ENCODE measurements at places on chromosomes 6 and 20. TPM values are rescaled to one million over a fixed set of nuclear protein-coding genes. Genes with fewer than 3 reads are reported as not detected.

The CYP21A2 gene
- total RNA-seq, result 0.56 TPM

The NRN1 gene
- total RNA-seq, result 12.8 TPM

GRCh38 chr6:129104560-129104959 is 221.6 kb downstream of the LAMA2 start:
- DNase-seq, result no peak

- DNase-seq, result no peak
Measured at GRCh38 chr20:33821270-33821836, 10.2 kb downstream of the CHMP4B start.

The TMEM200A gene
- total RNA-seq, result 24.0 TPM

The MKKS gene
- total RNA-seq, result 16.1 TPM

The CLDN20 gene
- total RNA-seq, result not detected

DNA sequence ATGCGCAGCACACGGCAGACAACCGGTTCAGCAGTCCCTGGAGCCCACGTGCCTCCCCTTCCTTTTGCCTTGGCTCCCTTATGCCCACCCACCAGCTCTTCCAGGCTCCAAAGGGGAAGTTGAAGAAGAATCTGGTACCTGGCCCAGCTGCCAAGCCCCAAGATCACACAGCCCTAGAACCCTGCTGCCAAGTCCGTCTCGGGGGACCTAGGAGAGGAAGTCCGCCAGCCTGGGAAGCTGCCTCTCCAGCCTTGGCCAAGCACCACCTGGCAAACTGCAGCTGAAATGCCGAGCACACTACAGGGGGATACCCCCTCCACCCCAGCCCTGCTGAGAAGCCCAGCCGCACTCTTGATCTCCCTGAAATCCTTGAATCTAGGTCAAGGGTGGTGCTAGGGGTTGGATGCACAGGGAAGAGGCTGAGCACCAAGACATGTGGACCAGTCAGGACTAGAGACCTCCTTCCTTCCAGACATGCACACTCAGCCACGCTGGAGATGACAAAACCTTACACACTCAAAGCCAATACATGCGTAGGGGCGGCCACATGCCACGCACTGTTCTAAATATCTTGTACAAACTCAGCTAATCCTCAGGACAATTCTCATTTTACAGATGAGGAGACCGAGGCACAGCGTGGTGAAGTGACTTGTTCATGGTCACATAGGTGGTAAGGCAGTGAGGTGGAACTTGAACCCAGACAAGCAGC is 124.1 kb downstream of the PREX1 start:
- DNase-seq, result peak; percentile 77

The SEMG1 gene
- not detected for total RNA-seq

- no peak for DNase-seq
Measured at GRCh38 chr20:31716818-31717477, 5.7 kb downstream of the BCL2L1 start.

GRCh38 chr20:55961376-55962330 is 43.7 kb downstream of the CBLN4 start:
- no peak for DNase-seq

GRCh38 chr6:138529478-138529877 is 30.2 kb upstream of the NHSL1 start:
- no peak for DNase-seq

DNA sequence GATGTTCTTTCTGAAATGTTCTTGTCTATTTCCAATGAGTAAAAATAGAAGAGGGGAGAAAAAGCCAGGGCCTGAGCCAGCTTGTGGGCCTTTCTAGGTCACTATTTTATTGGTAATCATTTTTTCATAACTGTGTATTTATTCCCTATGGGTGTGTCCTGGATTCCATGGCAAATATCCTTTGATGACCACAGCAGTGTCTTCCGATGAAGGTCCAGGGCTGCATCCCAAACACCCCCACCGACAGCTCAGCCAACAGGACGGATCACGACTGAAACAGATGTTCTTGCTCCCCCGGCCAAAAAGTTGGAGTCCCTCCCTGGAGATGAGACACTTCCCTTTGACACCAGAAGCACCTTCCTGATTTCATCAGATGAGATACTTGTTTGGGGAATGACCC is 105.4 kb upstream of the PLEKHG1 start:
- no peak for DNase-seq

The SYTL3 gene
- total RNA-seq, result 6.5 TPM

The DEFB124 gene
- total RNA-seq, result 0.76 TPM

DNA sequence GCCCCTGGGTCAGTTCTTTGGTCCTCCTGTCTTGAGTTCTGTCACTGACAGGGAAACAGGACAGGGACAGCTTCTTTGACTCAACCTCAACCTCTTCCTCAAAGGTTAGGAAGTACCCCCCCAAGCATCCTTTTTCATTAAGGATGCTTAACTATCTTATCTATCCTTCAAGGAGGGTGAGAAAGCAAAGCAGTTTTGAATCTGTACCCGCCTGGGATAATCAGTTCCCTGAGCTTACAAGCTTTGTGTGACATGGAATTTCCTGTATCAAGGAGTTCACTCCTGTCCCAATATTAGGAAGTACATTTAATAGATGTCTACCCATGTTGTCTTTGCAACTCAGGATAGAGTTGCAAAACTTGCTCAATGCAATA is 31.1 kb upstream of the PIM1 start:
- DNase-seq, result no peak

The SNAP25 gene
- 0.62 TPM for total RNA-seq

- DNase-seq, result peak; percentile 66
Measured at GRCh38 chr20:417801-418342, 9.8 kb downstream of the RBCK1 start.

The VNN1 gene
- total RNA-seq, result 1.9 TPM

GRCh38 chr20:56409521-56409920 is 2.5 kb upstream of the CASS4 start:
- DNase-seq, result no peak

DNA sequence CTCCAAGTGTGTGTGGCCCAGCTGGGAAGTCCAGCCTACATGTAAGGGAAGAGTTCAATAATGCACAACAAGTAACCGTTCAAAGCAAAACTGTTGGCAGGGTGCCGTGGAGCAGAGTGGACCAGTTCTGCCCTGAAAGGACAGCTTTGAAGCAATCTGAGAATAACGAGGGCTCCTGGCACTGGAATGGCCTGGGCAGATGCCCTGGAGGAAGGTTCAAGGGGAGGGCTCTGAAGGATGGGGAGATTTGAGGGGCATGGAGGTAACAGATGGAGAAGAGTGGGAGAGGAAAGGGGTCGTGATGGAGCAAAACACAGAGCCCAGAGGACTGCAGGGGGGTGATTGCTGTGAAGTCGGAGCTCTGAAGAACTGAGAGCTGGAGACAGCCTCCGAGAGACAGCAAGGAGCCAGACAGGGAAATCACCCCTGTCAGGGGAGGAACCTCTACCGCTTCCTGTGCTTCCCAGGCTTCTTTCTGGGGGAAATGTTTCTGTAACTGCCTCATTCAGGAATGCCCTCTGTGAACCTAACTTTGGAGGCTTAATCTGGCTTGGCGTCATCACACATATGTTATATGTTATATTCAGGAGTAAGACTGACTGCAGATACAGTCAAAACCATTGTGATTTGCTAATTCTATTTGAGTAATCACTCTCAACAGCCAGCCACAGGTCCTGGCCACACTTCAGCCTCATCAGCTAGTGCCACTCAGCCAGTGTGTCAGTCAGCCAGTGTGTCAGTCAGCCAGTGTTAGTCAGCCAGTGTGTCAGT is 41.2 kb downstream of the ZC3H12D start:
- DNase-seq, result peak; percentile 19

DNA sequence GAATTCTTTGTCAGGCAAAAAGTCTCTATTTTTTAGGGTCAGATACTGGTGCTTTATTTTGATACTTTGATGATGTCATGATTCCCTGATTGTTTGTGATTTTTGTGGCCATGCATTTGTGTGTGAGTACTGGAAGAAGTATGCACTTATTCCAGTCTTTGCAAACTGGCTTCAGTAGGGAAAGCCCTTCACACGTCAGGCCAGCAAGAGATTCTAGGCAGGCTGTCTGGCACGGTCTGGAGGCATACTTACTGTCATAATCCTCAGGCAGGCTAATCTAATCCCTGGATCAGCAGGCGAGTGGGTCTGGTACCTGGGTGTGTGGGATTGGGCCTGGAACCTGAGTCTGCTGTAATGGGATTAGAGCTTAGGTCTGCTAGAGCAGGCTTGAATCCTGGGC is 391.8 kb upstream of the MMS22L start:
- no peak for DNase-seq

The LCA5 gene
- 7.1 TPM for total RNA-seq

GRCh38 chr6:128168244-128168643 is 267.4 kb upstream of the THEMIS start:
- DNase-seq, result no peak

DNA sequence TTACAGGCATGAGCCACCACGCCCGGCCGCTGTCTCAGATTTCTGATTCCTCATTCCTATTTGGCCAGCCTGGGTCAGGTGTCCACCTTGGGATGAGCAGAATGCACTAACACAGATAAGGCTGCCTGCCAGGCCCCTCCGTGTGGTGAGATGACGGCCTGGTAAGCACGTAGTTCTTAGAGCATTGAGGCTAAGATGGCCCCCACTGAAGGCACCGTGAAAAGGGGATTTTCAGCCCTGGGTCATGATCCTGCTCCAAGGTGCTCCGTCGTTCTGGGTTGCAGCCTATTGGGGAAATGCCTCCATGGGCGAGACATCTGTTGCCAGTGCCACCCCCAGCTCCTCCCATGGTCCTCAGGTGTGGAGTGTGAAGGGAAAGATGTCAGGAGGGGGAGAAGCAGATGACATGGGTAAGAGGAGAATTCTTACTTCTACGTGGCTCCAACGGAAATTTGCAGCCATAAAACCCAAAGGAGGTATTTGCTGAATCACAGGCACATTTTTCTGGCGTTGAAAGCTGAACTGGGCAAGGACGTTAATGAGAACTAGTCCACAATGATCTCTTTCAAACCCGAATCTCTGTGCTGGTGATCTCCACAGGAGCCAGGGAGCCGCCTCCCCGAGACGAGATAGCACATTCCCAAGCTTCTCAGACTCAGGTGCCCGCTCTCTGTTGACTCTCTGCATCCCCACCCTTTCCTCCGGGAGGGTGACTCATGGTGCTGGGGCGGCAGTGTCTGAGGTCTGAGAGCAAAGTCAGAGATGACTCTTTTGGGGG is 34.0 kb upstream of the BMP6 start:
- no peak for DNase-seq

- DNase-seq, result no peak
Measured at GRCh38 chr6:43367245-43367984, 2.0 kb downstream of the ZNF318 start.

GRCh38 chr20:23823111-23823510 is 3.4 kb downstream of the CST2 start:
- DNase-seq, result no peak

DNA sequence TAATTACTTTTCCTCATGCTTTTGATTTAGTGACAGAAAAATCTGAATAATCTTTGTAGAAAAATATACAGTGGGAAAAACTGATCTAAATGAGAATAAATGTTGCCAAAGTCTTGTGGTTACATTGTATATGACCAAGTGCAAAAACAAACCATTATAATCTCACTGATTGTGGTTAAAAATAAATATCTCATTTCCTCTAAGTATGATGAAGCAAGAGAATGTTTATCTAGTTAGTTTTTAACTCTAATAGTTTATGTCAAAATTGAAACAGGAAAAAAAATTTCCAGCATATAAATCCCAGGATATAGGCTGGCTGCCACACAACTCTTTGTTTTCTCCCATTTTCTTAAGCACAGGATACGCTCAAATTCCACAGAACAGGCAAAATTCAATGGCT is 392.7 kb upstream of the ID4 start:
- DNase-seq, result no peak

- no peak for DNase-seq
Measured at GRCh38 chr20:19786311-19786710, 28.3 kb downstream of the RIN2 start.

The AVP gene
- total RNA-seq, result not detected

The PLCB1 gene
- 16.9 TPM for total RNA-seq

The NOP56 gene
- total RNA-seq, result 78.7 TPM

GRCh38 chr6:77010931-77011542 is 452.3 kb downstream of the HTR1B start:
- peak; percentile 73 for DNase-seq

DNA sequence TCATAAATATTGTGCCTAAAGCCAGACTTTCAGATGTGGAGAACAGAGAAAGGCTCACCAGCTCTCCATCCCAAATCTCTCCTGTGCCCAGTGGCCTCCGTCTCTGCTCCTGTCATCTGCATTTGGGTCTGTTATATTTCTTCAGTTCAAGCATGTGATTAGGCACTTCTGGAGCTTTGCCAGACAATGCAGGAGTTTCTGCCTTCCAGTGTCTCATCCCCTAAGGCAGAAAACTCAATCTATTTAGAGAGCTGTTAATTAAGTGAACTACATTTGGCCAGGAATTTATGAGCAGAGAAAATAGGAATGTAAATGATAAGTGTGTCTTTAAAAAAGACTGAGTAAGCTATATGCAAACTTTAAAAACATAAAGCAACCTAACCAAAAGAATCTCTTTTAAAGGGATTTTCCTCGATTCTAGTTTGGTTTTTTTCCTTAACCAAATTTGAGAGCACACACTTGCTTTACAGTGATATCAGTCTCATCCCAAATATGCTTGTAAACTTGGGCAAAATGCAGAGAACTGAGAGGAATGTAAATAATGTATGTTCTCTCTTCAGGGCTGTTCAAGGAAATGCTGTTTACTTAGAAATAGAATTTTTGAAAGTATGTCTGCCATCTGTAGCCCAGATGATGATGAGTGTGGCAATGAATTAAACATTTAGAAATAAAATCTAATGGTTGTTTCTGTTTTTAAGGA is 113.9 kb downstream of the ELOVL4 start:
- no peak for DNase-seq

- no peak for DNase-seq
Measured at GRCh38 chr6:157656437-157656997, 166.5 kb upstream of the SNX9 start.

The SLC26A8 gene
- 0.42 TPM for total RNA-seq

DNA sequence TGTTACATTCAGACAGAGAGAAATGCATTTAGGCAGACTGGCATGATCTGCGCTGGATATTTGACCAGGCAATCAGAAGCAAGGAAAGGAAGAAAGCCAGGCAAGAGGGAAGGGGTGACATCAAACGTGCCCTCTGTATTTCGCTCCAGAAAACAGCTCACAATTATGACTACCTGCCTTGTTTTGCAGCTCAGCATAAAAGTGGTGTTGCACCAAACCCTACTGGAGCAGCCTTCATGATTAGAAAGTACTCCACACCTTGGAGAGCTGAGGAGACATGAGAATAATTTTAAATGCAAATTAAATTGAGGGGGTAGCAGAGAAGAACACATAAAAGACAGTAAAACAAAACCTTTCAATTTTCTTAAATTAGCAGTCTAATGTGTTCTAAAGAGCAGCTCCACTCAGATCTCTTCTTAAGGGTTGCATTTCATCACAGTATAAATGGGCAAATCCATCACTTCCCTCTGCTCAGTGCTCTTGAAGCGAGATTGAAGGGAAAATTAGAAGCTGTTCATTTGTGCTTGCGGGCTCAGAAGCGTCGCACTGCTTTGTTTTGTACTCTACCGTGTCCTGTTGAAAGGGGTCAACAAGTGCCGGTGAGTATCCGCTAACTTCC is at the start of gene PHACTR1:
TSS of gene PHACTR1 (plus strand) at position 470 of the 619 bp plus-strand sequence.
- DNase-seq, result no peak

DNA sequence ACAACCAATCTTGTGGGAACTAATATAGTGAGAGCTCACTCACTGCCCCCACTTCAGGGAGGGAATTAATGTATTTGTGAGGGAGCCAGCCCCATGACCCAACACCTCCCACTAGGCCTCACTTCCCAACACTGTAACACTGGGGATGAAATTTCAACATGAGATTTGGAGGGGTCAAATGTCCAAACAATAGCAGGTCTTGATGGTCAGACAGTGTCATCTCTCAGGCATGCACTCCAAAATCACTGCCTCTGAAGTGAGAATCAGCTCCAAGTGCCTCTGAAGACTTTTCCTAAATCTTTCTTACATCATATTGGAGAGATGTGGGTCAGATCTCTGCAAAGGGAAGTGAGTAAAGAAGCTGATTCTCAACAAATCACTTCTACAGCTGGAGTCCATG is 13.8 kb upstream of the SAYSD1 start:
- no peak for DNase-seq
